Stimulated activated CD8-positive, alpha-beta memory T cell treated with anti-CD3 and anti-CD28 coated beads, Interleukin-4, amount 100 ng/mL, for 48 hours (primary cell): ENCODE measurements at places on chromosomes 4 and X.

DNA sequence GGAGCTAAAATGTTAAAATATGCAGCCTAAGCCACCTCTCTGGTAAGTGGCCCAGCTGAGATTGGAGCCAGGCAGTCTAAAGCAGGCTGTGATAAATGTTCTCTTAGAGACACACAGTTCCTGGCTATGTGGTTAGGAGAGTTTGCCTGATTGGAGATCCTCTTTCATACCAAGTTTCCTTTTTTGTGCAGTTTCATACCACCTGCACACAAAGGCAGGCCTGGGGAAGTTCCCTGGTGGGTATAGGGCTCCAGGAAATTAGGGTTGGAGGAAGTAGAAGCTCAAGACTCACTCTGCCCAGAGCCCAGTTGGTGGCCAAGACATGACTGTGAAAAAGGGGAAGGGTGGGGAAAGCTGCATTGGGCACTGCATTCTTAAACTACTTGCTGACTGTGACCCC lies 16.9 kb downstream of the CYBB start:
- no peak for DNase-seq

DNA sequence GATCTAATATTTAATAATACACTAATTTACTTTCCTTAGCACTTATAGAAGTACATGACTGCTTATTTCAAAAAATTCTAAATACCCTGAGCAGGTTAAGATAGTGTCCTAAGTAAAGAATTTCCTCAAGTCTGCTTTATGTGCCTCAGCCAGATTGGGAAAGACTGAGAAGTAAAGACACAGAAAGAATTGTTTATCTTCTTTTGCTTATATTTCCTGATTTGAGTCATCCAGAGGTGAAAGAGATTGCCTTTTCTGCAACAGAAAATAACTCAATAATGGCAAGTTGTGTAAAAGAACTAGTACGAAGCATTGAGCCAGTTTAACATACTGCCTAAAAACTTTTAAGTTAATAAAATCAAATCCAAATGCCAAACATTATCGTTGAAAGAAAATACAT lies 45.0 kb downstream of the NAF1 start:
- DNase-seq: no peak

GRCh38 chr4:53688186-53688790 lies 97.0 kb upstream of the LNX1 start:
- DNase-seq: peak; percentile 45

GRCh38 chr4:4395849-4396627 lies 9.1 kb downstream of the NSG1 start:
- no peak for DNase-seq

- no peak for DNase-seq
These were observed 102.5 kb downstream of the SH3RF1 start for GRCh38 chr4:169167957-169168858.

- no peak for DNase-seq
These were observed 111.5 kb upstream of the LDB2 start for GRCh38 chr4:17009871-17010367.

GRCh38 chrX:10514891-10515290 lies 105.5 kb downstream of the MID1 start:
- no peak for DNase-seq
